ENCODE measurements at places on chromosomes 13 and 19.
A peak's percentile ranks its signal among the peaks of the same experiment; 100 is the strongest.

- DNase-seq = no peak
Measured at GRCh38 chr13:34722922-34723321, 219.1 kb upstream of the NBEA start.

- DNase-seq = no peak
Measured at GRCh38 chr13:80341756-80342370, 937 bp upstream of the SPRY2 start.

GRCh38 chr19:44623080-44623479 lies 9.7 kb downstream of the IGSF23 start:
- DNase-seq = no peak

DNA sequence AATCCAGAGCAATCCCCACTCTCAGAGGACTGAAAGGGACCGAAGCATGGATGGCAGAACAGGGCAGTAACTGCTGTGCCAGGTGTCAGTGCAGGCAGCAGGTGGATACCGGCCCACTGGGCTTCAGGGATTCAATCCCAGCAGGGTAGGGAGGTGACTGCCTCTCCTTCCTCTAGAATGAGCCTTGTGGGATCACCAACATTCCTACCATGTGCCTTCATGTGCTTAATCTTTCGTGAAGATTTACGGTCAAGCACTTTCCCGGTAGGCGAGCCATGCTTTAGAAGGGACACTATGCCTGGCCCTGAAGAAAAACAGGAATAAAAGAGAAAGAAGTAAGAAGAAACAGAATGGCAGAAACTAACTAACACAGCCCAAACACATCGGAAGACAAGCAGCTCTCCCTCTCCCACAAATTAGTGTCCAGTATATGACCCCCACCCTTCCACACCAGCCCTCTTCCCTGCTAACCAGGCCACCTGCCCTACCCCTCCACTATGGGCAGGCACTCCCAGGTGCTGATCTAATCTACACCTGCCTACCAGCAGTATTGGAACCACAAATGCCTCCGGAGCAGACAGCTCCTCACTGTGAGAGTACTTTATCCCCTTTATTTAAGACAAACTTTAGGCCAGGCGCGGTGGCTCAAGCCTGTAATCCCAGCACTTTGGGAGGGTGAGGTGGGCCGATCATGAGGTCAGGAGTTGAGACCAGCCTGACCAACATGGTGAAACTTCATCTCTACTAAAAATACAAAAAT lies 162.5 kb downstream of the NUFIP1 start:
- no peak for DNase-seq

- DNase-seq = no peak
Measured at GRCh38 chr19:5682107-5682482, 1.3 kb downstream of the HSD11B1L start.

DNA sequence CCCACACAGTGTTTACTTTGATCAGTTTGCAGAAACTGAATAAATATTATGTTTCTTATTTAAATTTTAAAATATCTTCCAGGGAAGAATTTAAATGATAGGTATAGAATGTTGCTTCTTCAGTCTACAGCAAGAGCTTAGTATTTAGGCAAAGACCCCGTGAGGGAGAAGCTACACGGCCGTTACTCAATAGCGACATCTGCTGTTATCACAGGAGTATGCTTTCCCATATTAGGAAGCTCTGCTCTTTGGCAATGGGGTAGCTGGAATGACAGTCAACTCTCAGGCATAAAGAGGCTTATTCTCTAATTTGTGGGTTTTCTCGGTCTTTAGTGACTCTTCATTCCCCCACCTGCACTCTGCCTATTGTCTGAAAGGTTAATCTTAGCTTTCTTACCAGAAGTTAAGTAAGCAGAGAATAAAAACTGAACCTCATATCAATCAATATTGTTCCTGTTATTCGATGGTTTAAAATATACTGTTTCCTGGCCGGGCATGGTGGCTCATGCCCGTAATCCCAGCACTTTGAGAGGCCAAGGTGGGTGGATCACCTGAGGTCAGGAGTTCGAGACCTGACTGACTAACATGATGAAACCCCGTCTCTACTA lies 13.2 kb upstream of the LHFPL6 start:
- peak; percentile 43 for DNase-seq

DNA sequence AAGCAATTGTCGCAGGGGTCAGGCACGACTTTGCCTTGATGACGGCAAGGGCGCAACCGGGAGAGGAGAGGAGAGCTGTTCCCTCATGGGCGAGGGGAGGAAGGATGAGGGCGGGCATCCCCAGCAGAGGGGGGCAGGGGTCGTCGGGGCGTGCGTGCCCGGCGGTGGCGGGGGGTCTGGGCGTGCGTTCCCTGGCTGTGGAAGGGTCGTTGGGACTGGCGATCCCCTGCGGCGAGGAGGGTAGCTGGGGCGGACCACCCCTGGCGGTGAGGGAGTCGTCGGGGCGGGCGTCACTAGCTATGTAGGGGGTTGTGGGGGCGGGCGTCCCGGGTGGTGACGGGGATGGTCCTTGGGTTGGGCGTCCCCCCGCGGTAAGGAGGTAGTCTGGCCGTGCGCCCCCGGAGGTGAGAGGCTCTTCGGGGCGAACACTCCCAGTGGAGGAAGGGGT lies 1.7 kb downstream of the COMP start:
- no peak for DNase-seq

GRCh38 chr13:47798194-47798593 lies 202.9 kb downstream of the SUCLA2 start:
- no peak for DNase-seq

- DNase-seq = no peak
Measured at GRCh38 chr19:11639245-11639601, 41.9 kb downstream of the ZNF627 start.

GRCh38 chr13:30816736-30817135 lies 81.4 kb downstream of the ALOX5AP start:
- no peak for DNase-seq

DNA sequence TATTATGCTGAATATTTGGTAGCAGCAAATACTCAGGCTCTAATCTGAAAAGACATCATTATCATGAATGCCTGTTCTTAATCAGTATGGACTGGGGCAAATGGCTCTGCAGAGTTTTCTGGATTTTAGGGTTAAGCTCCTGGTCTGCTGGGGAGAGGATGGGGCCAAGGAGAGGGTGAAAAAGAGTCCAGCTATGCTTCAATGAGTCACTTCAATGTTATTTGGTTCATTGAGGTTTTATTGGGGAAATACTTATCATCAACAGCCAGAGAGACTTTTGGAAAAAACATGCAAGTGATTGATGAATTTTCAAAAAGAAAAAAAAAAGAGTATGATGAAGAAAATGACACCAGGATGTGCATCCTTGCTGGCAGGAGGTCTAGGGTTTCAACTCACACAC lies 278.3 kb downstream of the UQCRFS1 start:
- DNase-seq = no peak

GRCh38 chr19:19458110-19458816 lies 52.8 kb downstream of the GATAD2A start:
- DNase-seq = no peak

GRCh38 chr19:23440207-23440606 lies 44.9 kb upstream of the ZNF91 start:
- DNase-seq = no peak

- DNase-seq = no peak
Measured at GRCh38 chr19:38708413-38709024, 35.8 kb downstream of the CAPN12 start.

DNA sequence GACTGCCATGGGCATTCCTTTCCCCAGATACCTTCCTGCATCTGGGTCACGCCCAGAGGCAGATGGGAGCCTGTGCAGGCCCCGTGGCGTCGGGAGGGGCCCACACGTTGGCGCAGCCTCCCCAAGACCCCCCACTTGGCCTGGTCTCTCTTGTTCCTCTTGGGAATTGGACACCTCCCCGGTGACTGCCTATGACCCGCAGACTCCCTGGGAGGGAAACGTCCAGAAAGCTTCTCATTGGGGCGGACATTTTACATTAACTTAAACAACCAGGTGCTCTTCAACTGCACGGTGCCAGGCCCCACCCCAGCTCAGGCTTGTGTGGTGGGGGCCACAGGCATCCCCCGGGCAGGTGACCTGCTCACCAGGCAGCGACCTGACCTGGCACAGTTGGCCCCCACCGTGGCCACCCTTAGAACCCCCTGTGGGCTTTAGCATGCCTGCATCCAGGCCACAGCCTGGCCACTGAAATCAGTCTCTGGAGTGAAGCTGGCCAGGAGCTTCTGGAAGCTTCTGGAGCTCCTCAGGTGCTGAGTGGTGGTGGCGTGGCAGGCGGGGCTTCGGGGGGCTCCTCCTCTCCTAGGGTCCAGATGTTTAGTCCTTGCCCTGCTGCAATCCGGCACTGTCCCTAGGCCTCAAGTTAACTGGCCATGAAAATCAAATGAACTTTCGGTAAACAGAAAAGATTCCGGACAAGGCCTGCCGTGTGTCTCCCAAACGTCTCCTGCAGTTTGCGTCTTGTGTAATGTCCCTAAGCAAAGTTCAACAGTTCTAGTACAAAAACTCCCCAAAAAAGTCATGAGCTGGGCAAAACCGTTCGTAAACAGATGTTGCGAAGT lies 8.5 kb upstream of the PROZ start:
- no peak for DNase-seq

- peak; percentile 65 for DNase-seq
Measured at GRCh38 chr19:8505680-8506401, 3.4 kb upstream of the PRAM1 start.

- DNase-seq = no peak
Measured at GRCh38 chr13:95479731-95480130, 72.8 kb upstream of the CLDN10 start.
